ENCODE measurements at places on chromosomes 6 and 20. TPM values are rescaled to one million over a fixed set of nuclear protein-coding genes. Genes with fewer than 3 reads are reported as not detected.
A peak's percentile ranks its signal among the peaks of the same experiment; 100 is the strongest.

DNA sequence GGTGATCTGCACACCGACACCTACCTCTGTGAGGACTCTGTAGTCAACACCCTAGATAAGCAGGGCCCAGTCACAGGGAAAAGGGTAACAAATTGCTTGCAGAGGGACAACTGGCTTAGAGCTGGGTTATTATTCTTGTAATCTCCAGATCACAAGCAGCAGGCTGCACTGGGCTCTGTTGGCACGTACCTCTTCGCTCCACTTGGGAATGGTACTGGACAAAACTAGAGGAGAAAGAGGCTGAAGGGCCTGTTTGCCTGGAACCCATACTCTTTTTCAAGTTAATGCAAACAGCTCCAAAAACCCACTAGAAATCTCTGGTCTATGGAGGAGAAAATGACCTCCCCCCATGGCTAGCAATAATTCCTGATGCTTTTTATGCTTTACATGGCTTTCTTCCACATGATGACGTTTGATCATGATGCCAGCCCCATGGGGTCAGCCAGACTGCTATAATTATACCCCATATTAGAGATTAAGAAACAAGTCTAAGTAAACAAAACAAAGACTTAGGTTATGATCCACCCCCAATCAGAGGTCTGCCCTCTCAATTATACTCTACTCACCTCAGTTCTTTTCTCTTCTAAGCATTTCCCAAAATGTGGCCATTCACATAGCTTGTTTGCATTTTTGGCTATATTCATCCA is 190.0 kb downstream of the UNC5CL start:
- DNase-seq = no peak
- no peak overlapping the region for H3K4me3 ChIP-seq
- H3K27me3 ChIP-seq = no peaks in the 10 kb centered on the region

HSPA1B gene
- total RNA-seq = 24.9 TPM

SOX18 gene
- total RNA-seq = 2.8 TPM

AGPAT4 gene
- 61.1 TPM for total RNA-seq

DNA sequence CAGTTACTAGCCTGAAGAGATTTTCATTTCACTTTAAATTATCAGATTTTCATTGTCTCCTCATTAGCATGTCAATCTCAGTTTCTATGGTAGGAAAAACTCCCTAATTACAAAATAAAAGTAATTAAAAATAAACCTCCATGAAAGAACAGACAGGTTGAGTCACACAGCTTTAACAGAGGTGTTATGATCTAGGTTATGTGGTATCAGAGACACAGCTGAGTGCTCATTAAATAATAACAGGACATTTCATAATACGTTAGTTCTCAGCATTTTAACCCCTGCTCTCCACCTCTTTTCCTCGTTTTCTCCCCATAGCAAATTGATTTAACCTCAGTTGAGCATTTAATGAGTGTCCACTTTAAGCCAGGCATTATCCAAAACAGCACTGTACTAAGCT is 21.9 kb downstream of the TPBG start:
- H3K4me3 ChIP-seq = no peak overlapping the region
- peaks cover 11% of the 10 kb centered on the region for H3K4me1 ChIP-seq
- H3K36me3 ChIP-seq = no peaks in the 10 kb centered on the region
- no peaks in the 10 kb centered on the region for H3K27me3 ChIP-seq

- H3K4me1 ChIP-seq = no peaks in the 10 kb centered on the region
- H3K4me3 ChIP-seq = no peak overlapping the region
- H3K27ac ChIP-seq = no peak overlapping the region
- H3K27me3 ChIP-seq = no peaks in the 10 kb centered on the region
- H3K36me3 ChIP-seq = no peaks in the 10 kb centered on the region
Observed at GRCh38 chr20:33022289-33022688, 9.2 kb upstream of the BPIFB6 start.

PHACTR3 gene
- not detected for total RNA-seq

SNAP91 gene
- 0.58 TPM for total RNA-seq

DNA sequence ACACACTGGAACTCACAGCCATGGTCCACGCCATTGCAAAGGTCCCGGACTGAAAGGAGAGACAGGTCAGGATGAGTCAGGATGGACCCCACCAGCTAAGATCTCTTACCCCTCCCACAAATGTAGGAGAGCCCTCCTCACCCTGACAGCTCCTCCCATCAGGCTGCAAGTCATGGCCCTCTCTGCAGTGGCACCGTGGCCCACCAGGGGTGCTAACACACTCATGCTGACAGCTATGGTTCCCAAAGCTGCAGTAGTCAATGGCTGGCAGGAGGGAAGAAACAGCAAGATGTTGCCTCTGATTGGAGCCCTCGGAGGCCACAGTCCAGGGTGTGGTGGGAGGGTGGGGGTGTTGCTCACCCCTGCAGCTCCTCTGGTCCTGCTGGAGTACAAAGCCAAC is 5.7 kb upstream of the RBPJL start:
- H3K4me3 ChIP-seq = no peak overlapping the region
- no peaks in the 10 kb centered on the region for H3K27me3 ChIP-seq
- peaks cover 4% of the 10 kb centered on the region for H3K4me1 ChIP-seq
- H3K27ac ChIP-seq = no peak overlapping the region
- no peaks in the 10 kb centered on the region for H3K36me3 ChIP-seq
- peak; percentile 96 for DNase-seq

COL10A1 gene
- not detected for total RNA-seq

DNA sequence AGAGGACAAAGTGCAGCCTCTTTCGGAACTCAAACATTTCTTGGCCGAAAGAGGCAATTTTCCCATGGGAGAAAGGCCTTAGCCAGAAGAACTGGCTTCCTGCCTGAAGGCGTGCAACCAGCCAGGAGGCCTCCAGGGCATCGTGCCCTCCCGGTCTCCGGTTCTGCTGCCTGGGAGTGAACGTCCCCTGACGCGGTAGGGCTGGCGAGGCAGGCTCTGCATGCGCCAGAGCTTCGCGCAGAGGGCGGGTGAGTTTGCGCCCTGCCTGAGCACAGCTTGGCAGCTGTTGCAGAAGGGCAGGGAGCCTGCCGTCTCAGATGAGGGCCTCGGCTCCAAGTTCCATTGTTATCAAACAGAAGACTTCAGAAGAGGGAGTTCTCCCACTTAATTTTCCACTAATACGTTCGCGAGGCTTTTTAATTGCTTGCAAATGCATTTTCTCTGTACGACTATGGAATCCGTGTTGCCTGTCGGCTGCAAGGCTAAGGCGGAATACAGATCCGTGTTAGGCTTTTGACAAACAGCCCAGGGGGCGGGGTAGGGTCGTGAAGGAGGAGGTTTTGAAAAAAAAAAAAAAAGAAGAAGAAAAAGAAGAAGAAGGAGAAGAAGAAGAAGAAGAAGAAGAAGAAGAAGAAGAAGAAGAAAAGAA is 5.5 kb upstream of the TFAP2D start:
- peaks cover 94% of the 10 kb centered on the region for H3K27me3 ChIP-seq
- peak; percentile 81 for DNase-seq
- H3K36me3 ChIP-seq = no peaks in the 10 kb centered on the region
- no peak overlapping the region for H3K4me3 ChIP-seq
- H3K27ac ChIP-seq = no peak overlapping the region
- H3K4me1 ChIP-seq = no peaks in the 10 kb centered on the region

DNA sequence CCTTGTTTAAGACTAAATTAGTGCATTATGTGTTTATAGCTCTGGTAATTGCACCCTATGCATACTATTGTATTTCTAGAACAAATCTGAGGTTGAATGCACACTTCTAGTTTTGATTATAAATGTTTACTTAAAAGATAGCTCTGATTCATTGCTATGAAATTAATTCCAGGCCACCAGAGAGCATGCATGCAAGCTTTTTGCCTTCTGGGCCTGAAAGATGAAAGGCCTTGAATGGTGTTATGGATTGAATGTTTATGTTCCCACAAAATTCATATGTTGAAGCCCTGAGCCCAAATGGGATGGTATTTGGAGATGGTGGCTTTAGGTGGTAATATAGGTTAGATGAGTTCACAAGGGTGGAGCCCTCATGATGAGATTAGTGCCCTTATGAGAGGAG is 695.0 kb upstream of the MAP3K7 start:
- no peaks in the 10 kb centered on the region for H3K36me3 ChIP-seq
- peaks cover 2% of the 10 kb centered on the region for H3K4me1 ChIP-seq
- no peak overlapping the region for H3K4me3 ChIP-seq
- DNase-seq = no peak

HECA gene
- total RNA-seq = 6.0 TPM

DNA sequence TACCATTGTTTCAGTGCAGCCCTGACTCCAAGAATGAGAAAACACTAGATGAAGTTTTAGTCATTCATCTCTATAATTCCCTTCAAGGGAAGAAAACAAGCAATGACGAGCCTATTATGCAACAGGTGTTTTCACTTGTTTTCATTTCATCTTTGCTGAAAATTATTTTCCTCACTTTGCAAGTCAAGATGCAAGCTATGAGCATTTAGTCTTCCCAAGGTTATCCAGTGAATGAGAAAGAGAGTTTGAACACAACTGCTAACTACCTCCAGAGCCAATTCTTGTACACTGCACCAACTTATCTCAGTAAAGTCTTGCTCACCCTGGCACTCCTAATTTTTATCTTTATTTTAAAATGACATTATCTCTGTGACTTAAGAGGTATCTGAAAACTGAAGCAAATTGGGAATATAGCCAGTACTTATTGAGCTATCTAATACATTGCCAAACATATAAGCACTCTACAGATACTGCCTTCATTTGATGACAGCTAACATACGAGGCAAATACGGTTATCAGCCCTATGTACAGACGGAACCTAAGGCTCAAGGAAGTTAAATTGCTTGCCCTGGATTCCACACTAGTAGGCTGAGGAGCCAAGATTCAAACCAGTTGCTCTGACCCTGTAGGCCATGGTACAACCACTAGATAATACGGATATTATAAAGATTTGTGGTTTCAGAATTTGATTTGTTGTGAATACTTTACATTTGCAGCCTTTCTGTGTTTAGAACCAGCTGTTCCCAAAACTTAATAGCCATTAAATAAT is 36.8 kb downstream of the MOXD1 start:
- H3K36me3 ChIP-seq = no peaks in the 10 kb centered on the region
- DNase-seq = no peak
- no peak overlapping the region for H3K4me3 ChIP-seq
- no peak overlapping the region for H3K27ac ChIP-seq
- H3K4me1 ChIP-seq = no peaks in the 10 kb centered on the region
- no peaks in the 10 kb centered on the region for H3K27me3 ChIP-seq

PEDS1 gene
- 28.0 TPM for total RNA-seq

DNA sequence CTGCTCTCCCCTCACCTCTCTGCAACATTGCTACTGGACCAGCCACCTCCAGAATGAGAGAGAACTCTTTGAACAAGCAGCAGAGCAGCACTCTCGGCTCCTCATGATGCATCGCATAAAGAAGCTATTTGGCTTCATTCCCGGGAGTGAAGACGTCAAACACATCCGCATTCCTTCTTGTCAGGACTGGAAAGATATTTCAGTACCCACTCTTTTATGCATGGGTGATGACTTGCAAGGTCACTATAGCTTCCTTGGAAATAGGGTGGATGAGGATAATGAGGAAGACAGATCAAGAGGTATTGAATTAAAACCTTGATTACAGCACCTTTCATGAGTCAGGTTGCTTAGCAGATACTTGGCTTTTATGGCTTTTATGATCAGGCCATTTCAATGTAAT is 4.3 kb downstream of the CALHM4 start:
- H3K27me3 ChIP-seq = no peaks in the 10 kb centered on the region
- H3K4me3 ChIP-seq = no peak overlapping the region
- DNase-seq = no peak
- no peak overlapping the region for H3K27ac ChIP-seq
- peaks cover 2% of the 10 kb centered on the region for H3K4me1 ChIP-seq
- H3K36me3 ChIP-seq = no peaks in the 10 kb centered on the region

DNA sequence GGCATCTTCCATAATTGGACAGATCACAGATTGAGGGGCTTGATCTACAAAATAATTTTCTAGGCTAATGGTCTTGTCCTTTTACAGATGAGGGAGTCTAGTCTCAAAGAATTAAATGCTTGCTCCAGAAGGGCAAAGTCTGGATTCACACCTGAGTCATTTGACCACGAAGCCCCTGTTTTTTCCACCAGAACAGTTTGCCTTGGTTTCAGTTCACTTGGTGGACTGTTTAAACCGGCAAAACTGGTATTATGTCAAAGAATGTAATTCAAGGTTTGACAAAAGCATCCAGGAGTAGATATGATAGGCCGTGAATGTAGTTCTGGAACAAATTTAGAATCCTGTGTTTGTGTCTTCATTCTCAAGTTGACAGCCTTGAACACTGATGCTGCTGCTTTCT is 3.3 kb downstream of the MYO6 start:
- H3K36me3 ChIP-seq = peaks cover 7% of the 10 kb centered on the region
- no peak overlapping the region for H3K27ac ChIP-seq
- no peaks in the 10 kb centered on the region for H3K27me3 ChIP-seq
- no peak for DNase-seq
- no peak overlapping the region for H3K4me3 ChIP-seq

TMEM74B gene
- 5.8 TPM for total RNA-seq

GRCh38 chr6:155387481-155387880 is 68.2 kb downstream of the NOX3 start:
- no peaks in the 10 kb centered on the region for H3K27me3 ChIP-seq
- no peaks in the 10 kb centered on the region for H3K4me1 ChIP-seq
- no peak for DNase-seq
- no peak overlapping the region for H3K4me3 ChIP-seq
- H3K27ac ChIP-seq = no peak overlapping the region

TOX2 gene
- total RNA-seq = 2.5 TPM

DNA sequence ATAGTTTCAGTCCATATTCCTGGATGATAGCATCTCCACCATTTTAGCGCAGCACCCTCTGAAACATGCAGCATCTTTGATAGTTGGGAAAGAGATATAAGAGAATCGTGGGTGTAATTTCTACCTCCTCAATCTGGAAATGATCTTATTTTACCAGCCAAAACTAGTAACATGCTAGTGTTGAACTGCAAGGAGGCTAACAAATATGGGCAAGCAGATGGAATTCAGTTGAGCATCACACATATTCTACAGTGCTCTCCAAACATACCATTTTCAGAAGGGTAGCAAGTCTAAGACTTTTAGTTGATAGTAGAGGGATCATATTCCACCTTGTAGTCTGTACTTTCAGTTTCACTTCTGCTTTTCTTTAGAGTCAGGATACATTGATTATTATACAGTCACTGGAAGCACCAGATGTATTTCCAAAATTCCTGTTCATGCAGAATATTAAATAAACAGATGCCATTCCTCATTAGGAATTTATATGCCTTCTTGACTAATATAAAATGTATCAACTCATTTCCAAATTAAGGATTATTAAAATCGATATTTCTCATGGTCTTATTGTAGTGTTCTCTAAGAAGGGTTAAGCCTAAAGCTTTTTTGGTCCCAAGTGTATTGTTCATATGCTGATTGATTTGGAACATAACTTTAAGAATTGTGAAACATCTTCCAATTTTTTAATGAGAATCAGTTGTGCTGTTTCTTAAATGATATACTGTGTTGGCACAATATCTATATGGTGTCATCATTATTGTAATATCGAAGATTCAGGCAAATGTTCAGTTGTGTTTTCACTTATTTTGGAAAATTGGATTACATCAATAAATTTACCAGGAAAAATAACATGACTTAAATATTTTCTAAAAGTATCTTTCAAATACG is 362.0 kb downstream of the CENPW start:
- H3K27me3 ChIP-seq = no peaks in the 10 kb centered on the region
- H3K27ac ChIP-seq = no peak overlapping the region
- peaks cover 9% of the 10 kb centered on the region for H3K4me1 ChIP-seq
- no peak for DNase-seq
- no peaks in the 10 kb centered on the region for H3K36me3 ChIP-seq
- H3K4me3 ChIP-seq = no peak overlapping the region

HCRTR2 gene
- 0.29 TPM for total RNA-seq

- no peaks in the 10 kb centered on the region for H3K27me3 ChIP-seq
- H3K4me3 ChIP-seq = no peak overlapping the region
- H3K4me1 ChIP-seq = no peaks in the 10 kb centered on the region
- H3K27ac ChIP-seq = no peak overlapping the region
Observed at GRCh38 chr6:111410371-111410770, 72.6 kb downstream of the REV3L start.

- H3K36me3 ChIP-seq = no peaks in the 10 kb centered on the region
- H3K4me1 ChIP-seq = no peaks in the 10 kb centered on the region
- no peak overlapping the region for H3K4me3 ChIP-seq
- H3K27me3 ChIP-seq = no peaks in the 10 kb centered on the region
- H3K27ac ChIP-seq = no peak overlapping the region
Observed at GRCh38 chr6:107786709-107787588, 37.2 kb downstream of the SCML4 start.

Measured in endodermal cell (in vitro differentiated cells).